ENCODE measurements at places on chromosomes 2 and 18. TPM values are rescaled to one million over a fixed set of nuclear protein-coding genes. Genes with fewer than 3 reads are reported as not detected.

The ABCG5 gene
- total RNA-seq, result not detected

The RAB6C gene
- total RNA-seq, result not detected

The GREB1 gene
- total RNA-seq, result 0.64 TPM

The SLC40A1 gene
- 3.0 TPM for total RNA-seq

The C1QL2 gene
- not detected for total RNA-seq

The CENPA gene
- 3.6 TPM for total RNA-seq

The ASB18 gene
- not detected for total RNA-seq

The LIMS4 gene
- 102 TPM for total RNA-seq

The ECEL1 gene
- not detected for total RNA-seq

The MYL12B gene
- 560 TPM for total RNA-seq

The C2orf66 gene
- 1.1 TPM for total RNA-seq

The RGPD3 gene
- total RNA-seq, result 0.05 TPM

The GKN2 gene
- not detected for total RNA-seq

The CREG2 gene
- 31.7 TPM for total RNA-seq

The RAX gene
- not detected for total RNA-seq

The CASP10 gene
- total RNA-seq, result 42.1 TPM

The TUBA3E gene
- not detected for total RNA-seq

The PASK gene
- 8.1 TPM for total RNA-seq

The C2orf80 gene
- not detected for total RNA-seq

The NEU2 gene
- not detected for total RNA-seq

The ST6GAL2 gene
- 39.5 TPM for total RNA-seq

The BMPR2 gene
- total RNA-seq, result 141 TPM

The RIT2 gene
- not detected for total RNA-seq

The FRZB gene
- total RNA-seq, result not detected

The C2orf78 gene
- not detected for total RNA-seq

The MYCN gene
- 1.8 TPM for total RNA-seq

The SULT1C4 gene
- 20.2 TPM for total RNA-seq

The EGR4 gene
- total RNA-seq, result not detected

The SERPINB10 gene
- not detected for total RNA-seq

The RIF1 gene
- 23.4 TPM for total RNA-seq

The SERPINB12 gene
- not detected for total RNA-seq

The ALPI gene
- not detected for total RNA-seq

The HOXD8 gene
- 14.2 TPM for total RNA-seq

The DNAJC27 gene
- 2.3 TPM for total RNA-seq

The SETBP1 gene
- 1.5 TPM for total RNA-seq

The DSG1 gene
- total RNA-seq, result not detected

The BUB1 gene
- total RNA-seq, result 11.5 TPM

The MDH1B gene
- 0.12 TPM for total RNA-seq

The WDR12 gene
- total RNA-seq, result 22.9 TPM

The KCNIP3 gene
- total RNA-seq, result 2.2 TPM

The DPYSL5 gene
- not detected for total RNA-seq

The RGPD4 gene
- not detected for total RNA-seq

The POTEF gene
- total RNA-seq, result 0.06 TPM

The APOB gene
- 0.10 TPM for total RNA-seq

The KCNJ13 gene
- total RNA-seq, result not detected

The MRPL19 gene
- 42.4 TPM for total RNA-seq

The WNT6 gene
- total RNA-seq, result not detected

The MAPK4 gene
- total RNA-seq, result 0.05 TPM

The POTEJ gene
- total RNA-seq, result not detected

The SP140 gene
- 0.10 TPM for total RNA-seq

The MLPH gene
- total RNA-seq, result 27.2 TPM

The CRYBA2 gene
- total RNA-seq, result not detected

The NEURL3 gene
- total RNA-seq, result 0.68 TPM

Data from glomerular endothelial cell (primary cell).